T follicular helper cell (primary cell): ENCODE measurements at places on chromosomes 3 and 15.

- DNase-seq: no peak
These were observed 23.7 kb downstream of the RBM5 start for GRCh38 chr3:50112462-50112861.

GRCh38 chr15:97479957-97480356 lies 480.5 kb upstream of the ARRDC4 start:
- DNase-seq: no peak

DNA sequence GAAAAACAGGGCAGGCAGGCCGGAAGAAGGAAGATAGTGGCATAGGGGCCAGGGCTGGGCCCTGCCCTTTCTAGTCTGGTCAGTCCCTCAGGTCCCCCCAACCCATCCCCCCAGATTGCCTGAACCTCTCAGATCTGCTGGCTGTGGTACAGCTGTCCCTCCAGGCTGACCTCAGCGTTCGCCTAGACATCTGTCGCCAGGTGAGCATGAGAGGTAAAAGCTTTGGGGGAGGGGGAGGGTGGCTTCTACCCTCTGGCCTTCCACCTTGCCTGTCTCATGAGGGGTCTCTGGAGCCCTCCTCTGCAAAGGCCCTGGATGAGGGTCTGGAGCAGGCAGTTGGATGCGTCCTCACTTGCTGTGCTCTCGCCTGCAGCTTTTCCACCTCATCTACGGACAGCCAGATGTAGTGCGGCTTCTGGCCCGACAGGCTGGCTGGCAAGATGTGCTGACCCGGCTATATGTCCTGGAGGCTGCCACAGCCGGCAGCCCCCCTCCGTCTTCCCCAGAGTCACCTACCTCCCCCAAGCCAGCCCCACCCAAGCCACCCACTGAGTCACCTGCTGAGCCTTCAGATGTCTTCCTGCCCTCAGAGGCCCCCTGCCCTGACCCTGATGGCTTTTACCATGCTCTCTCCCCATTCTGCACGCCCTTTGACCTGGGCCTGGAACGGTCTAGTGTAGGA lies 20.2 kb downstream of the NBEAL2 start:
- DNase-seq: no peak

GRCh38 chr3:85037203-85037602 lies 78.4 kb downstream of the CADM2 start:
- no peak for DNase-seq

DNA sequence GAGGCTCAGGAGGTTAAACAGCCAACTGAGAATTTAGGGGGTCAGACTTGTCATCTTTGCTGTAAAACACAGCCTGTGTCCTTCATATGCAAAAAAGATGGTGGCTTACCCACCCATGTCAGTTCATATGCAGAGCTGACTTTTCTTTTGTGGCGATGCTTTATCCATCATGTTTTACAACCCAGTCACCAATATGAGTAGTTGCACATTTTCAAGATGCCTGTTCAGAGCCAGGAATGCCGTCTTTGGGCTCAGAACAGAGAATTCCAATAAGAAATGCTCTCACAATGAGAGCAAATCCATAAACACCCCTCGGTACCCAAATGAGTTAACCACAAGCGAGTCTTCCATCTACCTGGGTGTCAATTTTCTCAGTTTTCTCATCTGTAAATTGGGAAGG lies 83.6 kb downstream of the TIGIT start:
- DNase-seq: no peak

- no peak for DNase-seq
These were observed 116.7 kb downstream of the WDR76 start for GRCh38 chr15:43943511-43943910.

DNA sequence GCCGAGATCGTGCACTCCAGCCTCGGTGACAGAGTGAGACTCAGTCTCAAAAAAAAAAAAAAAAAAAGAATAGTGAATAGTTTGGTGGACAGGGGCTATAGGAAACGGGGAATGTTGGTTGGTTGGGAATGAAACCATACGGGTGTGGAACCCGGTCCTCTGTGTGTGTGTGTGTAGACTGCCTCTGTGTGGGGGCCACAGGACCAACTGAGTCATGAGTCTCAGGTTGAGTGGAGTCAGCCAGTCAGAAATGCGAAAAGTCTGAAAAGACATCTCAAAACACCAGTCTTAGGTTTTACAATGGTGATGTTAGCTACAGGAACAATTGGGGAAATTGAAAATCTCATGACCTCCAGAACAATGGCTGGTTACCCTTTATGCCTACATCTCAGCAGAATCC lies 44.5 kb downstream of the ZDHHC19 start:
- DNase-seq: no peak

DNA sequence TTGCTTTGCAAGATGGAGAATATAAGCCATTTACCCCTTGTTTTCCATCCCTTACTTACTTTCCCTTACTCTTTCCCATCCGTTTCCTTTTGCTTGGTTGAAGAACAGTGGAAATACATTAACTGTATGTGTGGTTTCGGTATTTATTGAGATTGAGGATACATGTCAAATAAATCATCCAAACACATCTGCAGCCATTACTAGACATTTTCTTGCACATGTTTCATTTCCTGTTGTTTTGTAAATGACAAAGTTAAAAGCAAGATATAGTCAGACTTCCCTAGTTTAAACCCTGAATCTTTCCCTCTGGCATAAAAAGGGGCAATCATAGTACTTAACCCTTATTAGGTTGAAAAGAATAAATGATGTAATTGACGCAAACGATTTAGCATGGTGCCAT lies 82.1 kb upstream of the BCHE start:
- DNase-seq: no peak
